Activated naive CD8-positive, alpha-beta T cell treated with anti-CD3 and anti-CD28 coated beads, Interleukin-2, amount 10 ng/mL, durations not matched to agents 7 days and 5 days (primary cell): ENCODE measurements at places on chromosomes 16 and 17. TPM values are rescaled to one million over a fixed set of nuclear protein-coding genes. Genes with fewer than 3 reads are reported as not detected.

DNA sequence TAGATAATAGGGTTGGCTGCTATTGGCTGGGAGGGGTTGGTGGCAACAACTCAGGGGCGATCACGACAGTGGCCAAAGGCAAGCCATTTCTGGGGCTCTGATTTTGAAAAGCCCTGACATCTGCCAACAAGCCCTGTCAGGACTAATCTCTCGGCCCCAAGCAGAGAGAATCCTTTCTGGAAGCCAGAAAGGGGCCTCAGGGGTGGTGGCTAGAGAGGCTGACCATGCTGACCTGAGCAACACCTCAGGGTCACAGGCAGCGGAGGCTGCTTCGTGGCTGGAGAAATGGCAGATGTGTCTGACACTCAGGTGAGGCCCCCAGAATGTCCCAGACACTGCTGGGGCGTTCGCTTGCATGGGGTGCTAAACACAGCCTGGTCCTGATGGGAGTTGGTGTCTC, 35.0 kb upstream of the ZFP90 start:
- no peak for DNase-seq

DNA sequence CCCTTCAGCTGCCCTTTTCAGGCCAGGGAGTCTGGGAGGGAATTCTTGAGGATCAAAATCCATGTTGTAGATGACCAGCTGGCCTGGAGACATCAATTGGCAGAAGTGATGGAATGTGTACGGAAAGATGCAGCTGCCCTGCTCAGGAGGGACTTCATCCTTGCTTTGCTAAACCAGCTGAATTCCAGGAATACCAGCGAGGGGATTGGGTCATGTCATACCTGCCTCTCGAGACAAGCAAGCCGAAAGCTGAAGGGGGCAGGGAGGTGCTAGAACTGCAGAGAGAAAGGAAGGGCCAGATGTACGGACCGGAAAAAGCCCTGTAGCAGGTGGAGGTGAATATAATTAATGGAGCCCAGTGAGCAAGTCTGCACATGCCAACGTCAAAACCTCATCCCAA, 25.6 kb upstream of the NTN1 start:
- DNase-seq, result no peak

GRCh38 chr17:57329380-57330214, 73.3 kb downstream of the MSI2 start:
- no peak for DNase-seq

- no peak for DNase-seq
These were observed 20.8 kb upstream of the ZFHX3 start for GRCh38 chr16:73068541-73069401.

GRCh38 chr16:9665851-9666271, 516.4 kb downstream of the GRIN2A start:
- no peak for DNase-seq

The KRTAP3-1 gene
- total RNA-seq, result not detected

DNA sequence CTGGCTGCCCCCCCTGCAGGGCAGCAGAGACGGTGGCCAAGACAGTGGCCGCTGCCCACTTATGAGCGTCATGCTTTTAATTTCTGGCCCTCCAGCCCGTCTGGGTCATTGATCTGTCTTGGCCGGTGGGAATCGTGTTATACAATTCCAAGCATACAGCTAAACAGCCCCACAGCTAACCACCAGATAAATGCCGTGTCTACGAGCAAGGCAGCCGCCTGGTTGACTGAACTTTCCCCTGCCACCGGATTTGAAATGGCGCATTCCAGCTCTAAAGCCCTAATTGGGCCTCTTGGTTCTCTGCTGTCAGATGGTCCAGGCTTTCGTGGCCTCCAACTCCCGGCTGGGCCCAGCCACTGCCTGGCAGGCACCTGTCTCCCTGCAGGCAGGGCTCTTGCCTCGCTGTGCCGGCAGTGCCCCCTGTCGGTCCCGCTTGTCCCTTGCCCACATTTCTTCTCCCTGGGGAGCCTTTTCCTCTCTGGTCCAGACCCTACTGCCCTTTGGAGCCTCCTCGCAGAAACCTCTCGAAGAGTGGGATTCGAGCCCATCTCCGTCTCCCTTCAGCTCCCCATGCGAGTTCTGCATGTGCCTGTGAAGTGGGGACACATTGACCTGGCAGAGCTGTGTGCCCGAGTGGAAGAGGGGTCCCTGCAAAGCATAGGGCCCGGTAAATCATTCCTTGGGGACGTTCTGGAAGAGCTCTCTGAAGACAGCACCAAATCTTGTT, 1.8 kb upstream of the RBFOX3 start:
- DNase-seq, result peak; percentile 73
